Stimulated activated CD4-positive, alpha-beta T cell treated with anti-CD3 and anti-CD28 coated beads, TNF-alpha, amount 100 ng/mL, for 1 hour (primary cell): ENCODE measurements at places on chromosomes 3 and 15.
A peak's percentile ranks its signal among the peaks of the same experiment; 100 is the strongest.

DNA sequence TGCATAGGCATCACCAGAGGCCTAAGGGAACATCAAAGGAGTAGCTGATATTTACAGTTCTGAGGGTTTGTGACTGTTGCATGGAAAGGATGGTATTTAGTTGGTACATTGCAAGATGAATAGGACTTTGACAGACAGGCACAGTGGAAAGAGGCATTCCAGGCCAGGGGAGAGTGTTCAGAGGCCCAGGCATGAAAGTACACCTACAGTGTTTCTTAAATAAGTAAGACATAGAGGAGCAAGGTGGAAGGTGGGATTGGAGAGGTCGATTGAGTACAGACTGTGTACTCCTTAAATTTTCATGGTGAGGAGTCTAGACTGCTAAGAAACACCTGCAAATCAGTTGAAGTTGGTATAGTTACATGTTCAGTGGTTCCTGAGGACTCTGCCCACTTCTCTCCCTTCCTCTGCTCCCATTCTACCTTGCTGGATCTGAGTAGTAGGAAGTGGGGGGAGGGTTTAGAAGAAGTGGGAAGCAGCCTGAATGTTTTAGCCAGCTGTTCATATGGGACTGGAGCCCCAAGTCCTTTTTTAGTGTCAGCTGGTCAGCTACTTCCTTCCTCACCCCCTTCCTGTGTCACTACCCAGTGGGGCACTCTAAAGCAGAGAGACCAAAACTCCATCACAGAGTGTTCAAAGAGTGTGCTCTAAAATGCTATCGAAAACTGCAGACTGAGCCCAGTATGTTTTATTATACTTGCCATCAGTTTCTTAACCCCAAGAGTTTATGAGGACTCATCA lies 14.0 kb downstream of the KLHL18 start:
- no peak for DNase-seq

DNA sequence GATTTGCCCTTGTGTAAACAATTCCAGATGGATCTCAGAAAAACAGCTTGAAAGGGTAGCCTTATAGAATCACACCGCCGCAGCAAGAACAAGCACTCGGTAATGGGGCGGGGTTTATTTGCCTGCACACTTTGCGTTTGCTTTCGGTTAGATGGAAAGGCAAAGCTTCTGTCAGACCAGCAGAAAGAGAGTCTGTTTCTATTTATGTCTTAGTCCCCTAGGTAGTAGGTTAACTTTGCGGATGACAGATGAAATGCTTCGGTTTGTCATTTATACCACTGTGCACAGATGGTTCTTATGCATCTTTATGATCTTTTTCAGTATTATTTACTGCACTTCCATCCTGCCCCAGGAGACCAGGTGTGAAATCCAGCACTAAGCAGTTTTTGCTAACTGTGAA lies 62.2 kb downstream of the PYDC2 start:
- DNase-seq = no peak

DNA sequence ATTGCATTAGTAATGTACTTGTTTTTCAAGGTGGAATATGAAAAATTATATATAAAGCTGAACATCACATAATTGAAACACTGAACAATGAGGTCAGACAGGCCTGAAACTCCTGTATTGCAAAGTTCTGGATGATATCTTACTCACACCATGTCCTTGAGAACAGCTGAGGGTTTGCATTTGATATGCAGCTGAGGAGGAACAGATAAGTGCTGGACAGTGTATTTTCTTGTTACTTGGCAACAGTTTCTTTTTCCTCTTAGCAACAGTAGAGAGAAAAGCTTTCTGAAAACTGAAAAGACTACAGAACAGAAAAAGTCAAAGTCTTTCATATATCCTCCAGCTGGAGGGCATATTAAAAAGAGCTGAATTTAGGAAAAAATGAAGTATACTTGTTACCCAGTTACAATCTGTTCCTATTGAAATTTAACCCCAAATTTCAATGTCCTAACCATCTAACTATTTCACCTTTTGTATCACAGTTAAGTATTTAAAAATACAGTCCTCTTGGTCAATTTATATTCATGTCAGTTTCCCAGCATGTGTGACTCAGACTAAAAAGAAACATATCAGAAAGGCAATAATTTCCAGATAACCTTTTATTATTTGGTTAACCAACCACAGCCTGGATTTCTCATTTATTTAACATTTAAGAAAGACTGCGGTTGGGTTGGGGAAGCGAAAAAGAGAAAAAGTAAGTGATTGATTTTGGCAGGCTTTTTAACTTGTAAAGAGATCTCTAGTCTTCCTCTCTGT lies 733.0 kb upstream of the DPPA4 start:
- DNase-seq = no peak

DNA sequence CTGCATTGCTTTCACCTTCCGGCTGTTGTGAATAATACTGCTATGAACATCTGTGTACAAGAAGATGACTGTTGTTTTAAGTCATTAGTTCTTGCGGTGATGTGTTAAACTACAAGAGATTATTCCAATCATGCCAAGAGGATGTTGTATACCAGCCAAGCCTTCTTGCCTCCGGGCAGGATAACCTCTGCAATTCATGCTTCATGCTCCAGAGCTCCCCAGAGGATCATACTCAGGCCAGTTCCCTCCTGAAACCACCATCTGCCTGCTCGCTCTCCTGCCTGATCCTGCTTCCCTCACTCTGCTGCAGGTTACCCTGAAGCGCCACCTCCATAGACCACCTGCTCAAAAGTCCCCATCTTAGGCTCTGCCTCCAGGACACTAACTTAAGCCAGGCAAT lies 187.1 kb upstream of the PROK2 start:
- DNase-seq = no peak

GRCh38 chr15:98169551-98169950 lies 209.0 kb downstream of the ARRDC4 start:
- DNase-seq = no peak

DNA sequence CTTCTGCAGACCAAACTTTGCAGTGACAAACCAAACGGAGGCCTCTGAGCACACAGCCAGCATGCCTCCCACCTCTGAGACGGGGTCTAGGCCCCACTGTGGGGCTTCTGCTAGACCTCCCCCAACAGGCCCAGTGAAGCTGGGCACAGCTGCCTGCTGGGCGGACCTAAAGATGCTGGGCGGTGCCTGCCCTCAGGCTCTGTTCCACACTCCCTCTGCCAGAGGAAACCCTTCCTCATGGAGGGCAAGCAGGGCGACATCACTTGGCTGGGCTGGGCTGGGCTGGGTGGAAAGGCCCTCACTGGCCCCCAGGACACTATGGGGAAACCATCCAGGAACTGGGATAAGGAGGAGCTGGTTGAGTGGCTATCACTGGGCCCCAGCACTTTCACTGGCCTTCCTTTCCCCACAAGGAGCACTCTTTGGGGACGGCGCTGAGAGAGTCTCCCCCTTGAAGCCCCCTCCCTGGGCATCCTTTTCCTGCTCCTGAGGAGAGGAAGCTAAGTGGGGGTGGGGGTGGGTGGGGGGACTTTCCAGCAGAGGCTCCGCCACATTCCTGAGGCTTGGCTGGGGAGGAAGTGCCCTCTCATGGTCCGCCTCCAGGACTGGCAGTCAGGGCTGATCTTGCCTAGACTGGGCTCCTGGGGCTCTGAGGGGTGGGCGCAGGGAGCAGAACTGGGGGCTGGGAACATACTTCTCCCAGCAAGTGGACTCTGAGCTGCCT lies 98.1 kb upstream of the HACD2 start:
- no peak for DNase-seq

DNA sequence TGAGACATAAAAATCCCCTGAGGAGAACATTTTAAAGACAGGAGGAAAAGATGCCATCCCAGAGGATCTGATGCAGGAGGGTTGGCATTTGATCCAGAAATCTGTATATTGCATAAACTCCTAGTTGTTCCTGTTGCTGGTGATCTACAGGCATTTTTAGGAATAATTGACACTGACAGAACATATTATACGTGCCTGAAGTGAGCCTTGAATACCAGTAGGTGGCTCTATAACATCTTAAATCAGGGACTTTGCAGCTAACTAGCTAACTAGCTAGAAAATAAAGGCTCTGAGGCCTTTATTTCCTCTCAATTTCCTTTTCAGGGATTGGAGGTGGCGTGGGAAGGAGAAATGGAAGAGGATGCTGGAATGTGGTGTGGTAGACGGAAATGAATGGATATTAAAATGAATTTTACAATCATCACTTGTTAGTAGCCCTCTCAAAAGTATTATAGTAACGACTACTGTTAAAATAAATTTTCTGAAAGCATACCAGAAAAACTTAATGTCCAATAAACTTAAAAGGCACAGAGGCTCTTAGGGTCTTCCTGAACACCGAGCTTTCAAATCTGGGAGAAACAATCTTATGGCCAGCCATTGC lies 73.8 kb upstream of the ZBED2 start:
- no peak for DNase-seq

- no peak for DNase-seq
Observed at GRCh38 chr15:82986442-82986780, 401 bp downstream of the RAMAC start.

DNA sequence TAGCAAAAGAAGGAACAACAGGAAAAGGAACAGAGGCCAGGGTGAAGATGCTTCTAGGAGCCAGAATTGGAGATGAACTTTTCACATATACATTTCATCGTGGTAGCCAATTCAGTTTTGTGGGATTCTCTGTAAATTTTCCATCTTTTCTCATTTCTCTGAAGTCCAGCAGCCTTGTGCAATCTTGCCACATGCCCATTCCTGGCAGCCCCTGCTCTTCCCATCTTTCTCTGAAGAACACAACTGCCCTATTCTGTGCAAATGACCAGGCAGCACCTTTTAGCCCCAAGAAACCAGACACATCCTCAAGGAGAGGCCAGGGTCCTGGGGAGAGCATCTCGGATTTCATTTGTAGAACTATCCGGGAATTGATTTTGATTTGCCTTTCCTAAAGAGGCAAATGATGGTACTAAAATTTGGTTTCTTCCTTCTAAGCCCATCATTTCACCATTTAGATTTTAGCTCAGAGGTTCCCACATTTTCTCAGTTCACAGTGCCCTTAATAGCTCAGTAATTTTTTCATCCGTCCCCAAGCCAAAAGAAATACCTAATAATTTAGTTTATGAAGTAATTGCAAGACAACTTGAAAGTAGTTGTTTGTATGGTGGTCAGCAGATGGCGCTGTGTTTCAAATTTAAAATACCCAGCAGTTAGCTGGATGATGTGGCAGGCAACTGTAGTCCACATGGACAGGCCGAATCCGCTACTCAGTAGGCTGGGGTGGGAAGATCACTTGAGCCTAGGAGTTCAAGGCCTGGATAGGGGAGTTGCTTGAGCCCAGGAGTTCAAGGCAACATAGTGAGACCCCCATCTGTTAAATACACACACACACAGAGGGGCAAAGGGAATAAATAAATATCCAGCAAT lies 61.3 kb upstream of the ACKR4 start:
- DNase-seq = peak; percentile 14

DNA sequence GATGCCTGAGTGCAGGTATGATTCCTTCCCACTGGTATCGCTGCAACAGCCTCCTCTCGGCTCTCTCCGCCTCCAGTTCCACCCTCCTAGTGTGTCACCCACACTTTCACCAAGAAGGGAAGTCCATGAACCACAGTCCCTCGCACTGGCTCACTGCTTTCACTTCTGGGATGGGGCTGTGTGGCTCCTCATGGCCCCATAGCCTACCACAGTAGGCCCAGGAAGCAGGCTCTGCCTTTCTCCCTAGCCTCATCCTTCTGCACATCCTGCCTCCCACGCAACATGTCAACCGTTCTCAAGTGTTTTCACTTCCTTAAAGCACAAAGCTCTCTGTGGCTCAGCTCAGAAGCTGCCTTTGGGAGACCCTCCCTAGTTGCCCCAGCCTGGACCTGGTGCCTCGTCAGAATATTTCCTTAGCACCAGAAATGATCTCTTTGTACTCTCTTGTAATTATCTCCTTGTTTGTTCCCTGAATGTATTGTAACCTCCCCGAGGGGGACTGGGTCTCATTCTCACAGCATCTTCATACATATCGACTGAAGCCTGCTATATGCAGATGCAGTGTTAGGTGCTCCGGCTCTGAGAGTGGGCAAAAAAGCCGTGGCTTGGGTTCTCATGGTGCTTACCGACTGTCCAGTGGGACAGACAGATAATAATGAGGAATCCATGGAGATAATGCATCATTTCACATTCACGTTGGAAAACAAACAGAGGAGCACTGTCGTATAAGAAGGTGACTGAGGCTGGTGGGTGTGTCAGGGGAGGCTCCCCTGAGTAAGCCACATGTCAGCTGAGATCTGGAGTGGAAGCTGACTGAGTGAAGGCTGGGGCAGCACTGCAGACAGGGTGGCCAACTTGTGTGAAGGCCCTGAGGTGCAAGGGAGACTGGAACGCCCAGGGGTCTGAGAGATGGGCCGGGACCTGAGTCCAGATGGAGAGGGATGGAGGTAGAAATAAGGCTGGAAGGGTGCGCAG lies 107.1 kb downstream of the DGKG start:
- no peak for DNase-seq

DNA sequence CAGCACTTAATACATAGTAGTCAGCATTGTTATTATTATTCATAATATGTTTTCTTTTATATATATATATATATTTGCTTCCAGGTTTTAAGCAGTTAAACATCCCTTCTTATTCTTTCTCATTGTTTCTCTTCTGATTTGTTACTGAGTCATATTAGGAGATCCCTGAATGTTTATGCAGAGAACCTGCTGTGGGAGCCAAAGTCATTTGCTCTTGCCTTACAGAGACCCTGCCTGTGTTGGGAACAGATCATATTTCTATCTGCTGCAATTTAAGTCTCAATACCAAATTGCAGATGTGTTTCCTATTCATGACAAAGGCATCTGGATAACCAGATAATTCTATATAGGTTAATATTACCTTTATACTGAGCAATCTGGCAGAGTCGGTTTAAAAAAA lies 323.0 kb upstream of the UMPS start:
- DNase-seq = no peak

GRCh38 chr15:63256433-63257274 lies 20.8 kb upstream of the APH1B start:
- no peak for DNase-seq

DNA sequence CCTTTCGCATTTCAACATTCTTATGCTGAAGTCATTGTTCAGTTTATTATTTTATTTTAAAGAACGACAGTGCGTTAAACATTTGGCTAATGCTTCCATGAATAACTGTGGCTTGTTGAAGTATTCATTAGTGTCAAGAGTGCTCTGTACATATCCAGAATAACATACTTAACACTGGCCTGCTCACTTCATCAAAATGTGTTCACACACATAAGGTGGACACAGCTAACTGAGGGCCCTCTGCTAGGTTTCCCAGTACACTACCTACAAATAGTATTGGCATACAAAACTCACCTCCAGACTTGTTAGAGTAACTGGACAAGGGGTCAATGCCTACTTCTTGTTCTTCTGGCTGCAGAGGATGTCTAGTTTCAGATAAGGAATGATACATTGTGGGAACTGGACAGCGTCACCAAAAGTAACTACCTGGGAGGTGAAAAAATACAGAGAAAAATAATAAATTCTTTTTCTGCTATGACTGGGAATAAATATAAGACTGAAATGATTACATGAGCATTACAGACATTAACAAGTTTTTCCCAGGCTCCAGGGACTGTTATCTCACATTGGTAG lies 234.2 kb downstream of the TBC1D5 start:
- no peak for DNase-seq

- DNase-seq = no peak
Observed at GRCh38 chr3:126390201-126390600, 4.5 kb upstream of the CFAP100 start.

GRCh38 chr3:196604548-196604947 lies 34.9 kb upstream of the NRROS start:
- peak; percentile 36 for DNase-seq
